ENCODE measurements at places on chromosomes 2 and 18.
A peak's percentile ranks its signal among the peaks of the same experiment; 100 is the strongest.

GRCh38 chr2:165197346-165197745, 6.5 kb downstream of the SCN3A start:
- no peak for DNase-seq

DNA sequence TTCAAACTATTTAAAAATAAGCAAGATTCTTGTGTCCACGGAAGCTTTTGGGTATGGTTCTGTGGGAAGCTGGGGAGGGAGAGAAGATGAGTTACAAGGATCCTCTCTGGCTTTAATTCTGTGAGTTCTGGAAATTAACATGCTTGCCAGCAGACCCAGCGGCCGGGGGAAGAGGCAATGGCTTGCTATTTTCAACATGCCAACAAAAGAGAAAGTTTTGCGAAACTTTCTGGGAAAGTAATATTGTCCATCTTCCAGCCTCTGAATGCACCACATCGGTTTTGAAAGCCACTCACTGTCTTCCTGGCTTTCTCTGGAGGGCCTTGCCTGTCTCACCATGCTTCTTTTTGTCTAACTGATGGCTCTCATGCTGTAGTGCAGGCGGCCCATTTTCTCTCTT, 85.7 kb downstream of the EN1 start:
- DNase-seq = no peak

- no peak for DNase-seq
These were observed 56.5 kb upstream of the ATL2 start for GRCh38 chr2:38433607-38433975.

DNA sequence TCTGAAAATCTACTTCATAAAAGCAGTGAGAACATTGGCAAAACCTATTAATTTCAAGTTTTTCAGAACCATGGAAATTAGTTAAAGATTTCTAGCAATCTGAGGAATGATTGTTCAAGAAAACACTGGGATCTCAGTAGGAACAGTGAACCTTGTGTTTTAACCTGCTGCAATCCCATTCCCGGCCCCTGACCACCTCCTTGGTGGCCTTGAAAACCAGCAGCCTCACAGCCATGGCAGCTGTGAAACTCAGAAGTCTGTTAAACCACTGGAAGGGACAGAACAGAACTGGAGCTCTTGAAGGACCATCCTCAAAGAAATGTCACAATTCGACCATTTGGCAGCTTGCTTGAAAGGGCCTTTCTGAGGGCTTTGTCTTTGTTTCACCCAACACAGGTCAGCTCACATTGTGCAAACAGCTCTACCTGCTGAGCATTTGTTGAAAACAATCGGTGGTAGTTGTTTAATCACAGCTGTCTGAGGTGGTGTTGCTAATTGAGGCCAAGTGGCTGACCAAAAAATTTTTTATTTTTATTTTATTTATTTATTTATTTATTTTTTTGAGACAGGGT, 25.8 kb downstream of the NEDD4L start:
- DNase-seq = no peak

DNA sequence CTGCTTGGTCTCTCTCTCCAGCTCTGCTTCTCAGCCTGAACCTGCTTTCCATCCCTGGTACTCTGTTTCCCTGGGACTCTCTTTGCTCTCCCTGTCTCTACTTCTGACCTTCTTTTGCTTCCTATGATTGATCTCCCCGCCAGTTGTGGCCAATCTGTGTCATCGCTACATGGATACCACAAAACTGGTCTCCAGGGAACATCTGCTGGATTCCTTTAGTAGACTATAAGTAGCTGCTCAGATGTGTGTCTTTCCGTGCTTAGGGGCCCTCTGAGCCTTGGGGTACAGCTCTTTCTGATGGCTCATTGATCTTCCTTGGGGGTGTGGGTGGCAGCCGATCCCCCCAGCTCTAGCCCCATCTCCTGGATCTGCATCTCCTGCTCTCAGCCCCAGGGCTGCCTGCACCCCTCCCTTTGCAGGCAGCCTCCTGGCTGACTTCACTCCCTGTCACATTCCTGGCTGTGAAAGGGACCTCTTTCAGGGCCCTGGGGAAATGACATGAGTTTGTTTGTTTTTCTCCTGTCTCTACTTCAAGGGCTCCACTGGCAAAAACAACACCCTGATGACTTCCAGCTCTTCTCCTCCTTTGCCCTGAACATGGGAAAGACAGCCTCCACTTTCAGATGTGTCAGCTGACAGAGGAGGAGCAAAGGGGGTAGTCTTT, 333.7 kb downstream of the CYP26B1 start:
- DNase-seq = no peak

GRCh38 chr18:34913837-34914661, 127.2 kb upstream of the MAPRE2 start:
- DNase-seq = no peak

GRCh38 chr2:236177967-236178889, 10.0 kb upstream of the GBX2 start:
- no peak for DNase-seq

DNA sequence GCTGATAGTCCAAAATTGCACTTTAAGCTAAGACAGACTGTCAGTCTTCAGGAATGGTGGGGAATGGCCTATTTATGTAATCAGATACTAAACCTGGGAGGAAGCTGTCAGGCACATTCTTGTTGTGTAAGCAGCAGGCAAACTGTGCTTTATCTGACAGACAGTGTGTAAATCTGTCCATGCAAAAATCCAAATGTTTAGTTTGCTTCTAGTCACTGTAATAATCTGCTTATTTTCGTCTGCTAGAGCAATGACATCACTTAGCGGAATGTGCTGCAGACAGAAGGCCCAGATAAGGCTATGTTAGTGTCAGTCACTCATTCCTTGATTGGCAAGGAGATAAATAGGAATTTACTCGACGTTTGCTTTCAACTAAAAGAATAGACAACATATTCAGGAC, 263.5 kb downstream of the ZNF407 start:
- DNase-seq = no peak

DNA sequence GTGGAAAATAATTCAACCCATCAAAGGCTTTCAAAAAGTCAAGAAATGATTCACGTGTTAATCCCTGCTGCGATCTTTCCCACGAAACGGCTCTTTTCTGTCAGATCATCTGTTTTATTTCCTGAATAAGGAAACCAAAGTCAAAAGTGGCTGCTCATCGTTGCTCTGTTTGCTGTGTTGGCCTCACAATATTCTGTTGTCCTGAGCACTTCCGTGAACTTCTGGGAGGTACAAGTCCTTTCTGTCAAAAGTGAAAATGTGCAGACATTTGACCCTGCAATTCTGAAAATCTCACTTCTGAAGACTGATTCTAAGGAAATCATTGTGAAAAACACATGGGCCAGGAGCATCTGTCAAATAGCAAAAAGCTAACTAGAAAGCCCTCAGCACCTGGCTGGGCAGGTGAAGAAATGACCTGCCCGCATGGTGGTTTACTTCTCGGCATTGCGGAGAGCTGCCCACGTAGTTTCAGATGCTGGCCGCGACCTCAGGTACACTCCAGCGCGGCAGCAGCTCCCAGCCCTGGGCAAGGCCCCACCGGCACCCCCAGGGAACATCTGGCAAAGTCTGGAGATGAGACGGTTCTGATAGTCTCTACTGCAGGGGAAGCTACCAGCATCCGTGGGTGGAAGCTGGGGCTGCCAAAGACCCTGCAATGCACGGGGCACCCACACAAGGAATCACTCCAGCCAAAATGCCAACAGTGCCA, 31.9 kb upstream of the GPC1 start:
- DNase-seq = no peak

DNA sequence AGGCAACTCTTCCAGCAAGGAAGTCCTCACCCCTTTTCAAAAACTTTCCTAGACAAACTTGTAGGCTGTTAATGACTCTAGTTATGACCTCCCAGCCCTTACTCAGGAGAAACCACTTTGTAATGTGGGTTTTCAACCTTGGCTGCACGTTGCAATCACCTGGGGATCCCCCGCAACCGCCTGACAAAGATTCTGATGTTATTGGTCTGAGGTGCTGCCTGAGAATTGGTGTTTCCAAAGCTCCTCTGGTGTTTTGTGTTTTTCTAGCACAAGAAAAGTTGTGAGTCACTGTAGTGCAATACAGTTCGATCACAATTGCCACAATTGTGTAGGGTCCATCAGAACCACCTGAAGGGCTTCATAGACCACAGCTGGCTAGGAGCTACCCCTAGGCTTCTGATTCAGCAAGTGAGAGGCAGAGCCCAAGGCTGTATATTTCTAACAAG, 121.6 kb downstream of the SP100 start:
- no peak for DNase-seq

DNA sequence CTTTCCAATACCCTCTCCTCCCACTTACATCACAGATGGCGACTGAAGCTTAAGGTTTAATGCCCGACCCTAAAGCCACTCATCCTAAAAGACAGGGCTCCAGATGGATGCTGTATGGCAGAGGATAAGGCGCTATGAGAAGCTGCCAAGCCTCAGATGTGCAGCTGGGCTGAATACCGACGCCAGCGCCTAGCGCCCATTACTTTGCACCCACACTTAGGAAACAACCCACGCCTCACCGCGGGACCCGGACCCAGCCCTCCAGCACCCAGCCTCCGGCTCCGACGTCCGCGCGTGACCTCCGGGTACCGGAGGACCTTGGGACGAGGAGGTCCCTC, 335 bp downstream of the TRAK2 start:
- DNase-seq = no peak

- no peak for DNase-seq
These were observed 176.8 kb upstream of the COL3A1 start for GRCh38 chr2:188797371-188797770.

DNA sequence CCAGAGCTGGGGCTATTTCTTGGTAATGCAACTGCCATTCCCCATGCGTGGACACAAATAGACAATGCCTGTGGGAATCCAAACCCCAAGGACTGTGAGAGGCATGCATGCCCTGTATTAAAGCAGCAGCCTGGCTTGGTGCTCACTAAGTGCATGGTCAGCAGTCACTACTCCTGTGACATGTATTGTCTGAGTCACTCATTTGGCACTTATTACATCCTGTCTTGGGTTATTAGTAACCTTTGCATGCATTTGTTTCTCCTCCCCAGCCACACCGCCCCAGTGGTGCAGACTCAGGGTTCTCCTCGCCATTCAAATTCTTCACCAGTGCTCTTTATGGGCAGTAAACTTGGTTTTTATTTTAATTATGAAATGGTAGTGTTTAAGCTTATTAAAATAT, 30.2 kb downstream of the PRKCE start:
- DNase-seq = peak; percentile 69

DNA sequence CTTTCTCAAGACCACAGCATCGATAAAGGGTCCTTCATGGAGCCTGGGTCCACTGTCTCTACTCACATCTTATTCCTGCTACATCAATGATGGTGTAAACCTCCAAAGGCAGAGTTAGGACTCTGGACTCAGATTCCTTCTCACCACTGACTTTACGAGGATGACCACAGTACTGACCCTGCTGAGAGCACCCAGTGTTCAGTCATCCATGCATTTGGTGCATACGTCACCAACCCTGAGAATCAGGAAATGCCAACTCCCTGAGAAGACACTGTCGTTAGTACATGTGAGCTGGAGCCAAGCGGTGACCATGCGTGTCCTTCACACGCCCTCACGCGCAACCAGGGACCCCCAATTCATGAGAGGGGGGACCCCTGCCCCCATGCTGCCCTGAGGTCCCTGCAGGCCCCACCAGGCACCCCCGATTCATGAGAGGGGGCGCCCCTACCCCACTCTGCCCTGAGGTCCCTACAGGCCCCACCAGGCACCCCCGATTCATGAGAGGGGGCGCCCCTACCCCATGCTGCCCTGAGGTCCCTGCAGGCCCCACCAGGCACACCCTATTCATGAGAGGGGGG, 178.4 kb upstream of the TPO start:
- DNase-seq = no peak

- no peak for DNase-seq
These were observed 42.8 kb upstream of the SIGLEC15 start for GRCh38 chr18:45782662-45783061.

- DNase-seq = no peak
These were observed 41.5 kb upstream of the DSC1 start for GRCh38 chr18:31204166-31204565.
